Adrenal gland (tissue), 19 donors: ENCODE measurements at places on chromosomes 1 and 21. TPM values are rescaled to one million over a fixed set of nuclear protein-coding genes. Genes with fewer than 3 reads are reported as not detected.

GRCh38 chr1:228150120-228150460 is 360 bp downstream of the GJC2 start:
- DNase-seq: no peak

The NPR1 gene
- polyA plus RNA-seq: 10.4 TPM

DNA sequence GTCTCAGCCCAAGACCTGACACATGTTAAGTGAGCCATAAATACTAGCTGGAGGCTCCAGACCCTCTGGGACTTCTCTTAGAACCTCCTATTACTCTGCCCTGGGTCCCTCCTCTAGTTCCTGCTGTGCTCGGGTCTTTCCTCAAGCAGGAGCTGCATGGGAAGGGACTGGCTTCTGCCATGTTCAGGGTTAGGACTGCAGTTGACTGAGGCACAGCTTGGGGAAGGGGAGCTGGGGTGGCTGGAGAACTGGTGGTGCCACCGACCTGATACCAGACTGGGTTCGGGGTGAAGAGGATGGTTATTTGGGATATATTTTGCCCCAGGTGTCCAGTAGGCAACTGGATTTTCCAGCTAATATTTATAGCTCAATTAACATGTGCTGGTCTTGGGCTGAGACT is 15.7 kb downstream of the HYI start:
- peak; percentile 35 for DNase-seq

GRCh38 chr1:157115851-157116736 is 16.5 kb upstream of the ETV3L start:
- DNase-seq: no peak

The RPL5 gene
- polyA plus RNA-seq: 1,376 TPM

The S100A11 gene
- polyA plus RNA-seq: 987 TPM

DNA sequence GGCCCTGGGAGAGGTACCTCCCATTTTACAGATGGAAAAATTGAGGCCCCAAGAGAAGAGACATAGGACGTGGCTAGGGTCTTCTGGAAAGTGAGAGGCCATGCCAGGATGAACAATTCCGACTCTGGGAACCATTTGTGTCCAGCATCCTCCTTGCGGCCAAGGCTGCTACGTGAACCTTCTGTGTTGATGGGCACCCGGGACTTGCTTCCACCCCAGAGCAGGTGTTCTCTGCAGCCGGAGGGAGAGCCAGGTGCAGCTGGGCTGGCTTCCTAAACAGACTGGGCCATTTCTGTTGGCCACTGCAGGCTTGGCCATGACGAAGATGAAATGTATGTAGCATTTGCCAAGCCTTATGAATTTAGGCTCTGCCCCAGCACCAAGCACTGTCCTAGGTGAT is 118.9 kb downstream of the PRDM2 start:
- DNase-seq: peak; percentile 4

The KLF17 gene
- polyA plus RNA-seq: 1.5 TPM

- DNase-seq: no peak
Measured at GRCh38 chr21:16517383-16517782, 787.6 kb downstream of the USP25 start.

- no peak for DNase-seq
Measured at GRCh38 chr1:157108448-157108847, 8.8 kb upstream of the ETV3L start.

DNA sequence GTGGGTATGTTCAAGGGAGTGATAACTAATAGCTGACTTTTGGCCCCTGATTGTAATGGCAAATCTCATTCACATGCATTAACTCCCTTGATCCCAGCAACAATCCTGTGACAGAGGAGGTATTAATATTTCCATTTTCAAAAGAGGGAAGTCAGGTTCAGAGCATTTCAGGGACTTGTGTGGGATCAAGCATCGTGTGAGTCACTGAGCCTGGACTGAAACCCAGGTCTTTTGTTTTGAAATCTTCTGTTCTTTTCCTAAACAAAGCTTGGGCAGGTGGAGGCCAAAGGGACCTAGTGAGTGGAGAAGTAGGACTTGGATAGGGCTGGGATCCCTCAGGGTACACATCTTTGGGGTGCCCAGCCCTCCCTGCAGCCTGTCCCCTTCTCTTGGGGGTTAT is 37.9 kb downstream of the ETNK2 start:
- no peak for DNase-seq

DNA sequence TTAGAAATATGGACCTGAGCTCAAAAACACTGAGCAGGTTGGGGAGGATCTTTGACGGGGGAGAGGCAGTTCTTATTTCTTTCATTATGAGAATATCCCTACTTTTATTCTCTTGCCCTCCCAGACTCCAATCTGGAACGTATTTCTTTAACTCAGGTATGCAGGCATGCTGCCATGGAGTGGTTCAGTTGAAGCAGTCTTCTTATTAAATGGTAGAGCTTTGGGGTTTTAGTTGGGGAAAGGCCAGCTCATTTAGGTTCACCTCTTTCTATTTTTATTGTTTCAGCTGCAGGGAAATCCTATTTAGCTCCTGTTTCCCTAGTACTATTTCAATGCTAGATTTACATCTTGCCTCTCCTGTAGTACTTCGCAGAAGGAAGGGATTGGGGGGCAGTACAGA is 198.9 kb downstream of the TTLL7 start:
- DNase-seq: no peak

DNA sequence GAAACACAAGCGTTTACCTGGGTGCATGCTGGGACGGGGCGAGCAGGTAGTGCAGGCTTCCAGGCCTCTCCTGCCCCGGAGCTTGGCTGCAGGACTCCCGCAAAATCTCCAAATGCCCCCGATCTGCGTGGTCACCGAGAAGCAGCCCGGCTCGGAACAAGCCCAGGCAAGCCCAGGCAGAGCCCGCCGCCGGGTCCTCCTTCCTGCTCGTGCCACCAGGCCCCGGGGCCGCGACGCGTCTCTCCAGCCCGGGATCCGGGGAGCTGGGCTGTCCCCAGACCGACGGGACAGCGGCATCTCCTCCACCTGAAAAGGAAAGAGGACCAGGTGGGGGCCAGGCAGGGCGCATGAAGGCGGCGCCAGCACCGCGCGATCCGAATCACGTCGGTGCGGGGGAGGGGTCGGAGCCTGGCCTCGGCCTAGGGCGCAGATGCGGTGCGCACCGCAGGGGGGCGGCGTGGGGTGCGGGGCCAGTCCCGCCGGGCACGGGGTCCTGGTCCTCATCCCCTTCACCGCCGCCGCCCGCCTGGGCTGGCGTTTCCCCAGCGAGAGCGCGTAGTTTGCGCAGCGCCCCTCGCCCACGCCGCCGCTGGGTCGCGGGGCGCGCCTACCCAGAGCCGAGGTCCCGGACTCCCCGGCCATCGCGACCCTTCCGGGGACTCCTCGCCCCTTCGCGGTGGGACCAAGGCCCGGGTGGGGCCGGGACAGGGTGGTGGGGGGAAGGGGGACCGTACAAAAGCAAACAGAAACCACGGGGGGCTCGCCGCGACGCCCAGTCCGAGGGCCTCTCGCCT is 52.4 kb upstream of the H6PD start:
- peak; percentile 74 for DNase-seq

The OR2C3 gene
- polyA plus RNA-seq: not detected

- DNase-seq: no peak
Measured at GRCh38 chr1:17163789-17164666, 40.9 kb upstream of the PADI1 start.

The CLEC20A gene
- polyA plus RNA-seq: not detected

GRCh38 chr1:8873506-8874229 is 4.8 kb downstream of the ENO1 start:
- peak; percentile 88 for DNase-seq

The ACTN2 gene
- polyA plus RNA-seq: 0.56 TPM

DNA sequence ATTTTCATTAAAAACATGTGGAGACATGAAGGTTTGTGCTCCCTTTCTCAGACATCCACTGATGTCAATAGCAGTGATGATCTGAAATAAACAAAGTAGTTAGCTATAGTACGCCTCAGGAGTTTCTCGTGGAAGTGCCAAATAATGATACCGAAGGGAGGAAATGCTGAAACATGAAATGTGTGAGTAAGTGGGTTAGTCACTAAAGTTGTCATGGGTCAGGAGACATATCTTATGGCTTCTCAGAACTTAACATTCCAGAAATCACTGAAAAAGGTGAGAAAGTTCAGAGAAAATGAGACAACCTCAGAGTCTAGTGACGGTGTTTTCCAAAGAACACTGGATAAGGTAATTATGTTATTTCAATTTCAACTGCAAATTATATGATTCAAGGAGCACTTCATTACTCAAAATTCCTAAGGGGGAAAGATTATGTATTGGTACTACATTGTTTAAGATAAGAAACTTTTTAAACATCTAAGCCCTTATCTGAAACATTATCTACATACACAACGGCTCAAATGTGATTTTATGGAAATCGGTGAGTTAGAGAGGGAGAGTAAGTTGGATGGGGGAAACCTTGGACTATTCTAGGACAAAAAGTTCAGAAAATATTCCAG is 20.6 kb downstream of the NIBAN1 start:
- no peak for DNase-seq

DNA sequence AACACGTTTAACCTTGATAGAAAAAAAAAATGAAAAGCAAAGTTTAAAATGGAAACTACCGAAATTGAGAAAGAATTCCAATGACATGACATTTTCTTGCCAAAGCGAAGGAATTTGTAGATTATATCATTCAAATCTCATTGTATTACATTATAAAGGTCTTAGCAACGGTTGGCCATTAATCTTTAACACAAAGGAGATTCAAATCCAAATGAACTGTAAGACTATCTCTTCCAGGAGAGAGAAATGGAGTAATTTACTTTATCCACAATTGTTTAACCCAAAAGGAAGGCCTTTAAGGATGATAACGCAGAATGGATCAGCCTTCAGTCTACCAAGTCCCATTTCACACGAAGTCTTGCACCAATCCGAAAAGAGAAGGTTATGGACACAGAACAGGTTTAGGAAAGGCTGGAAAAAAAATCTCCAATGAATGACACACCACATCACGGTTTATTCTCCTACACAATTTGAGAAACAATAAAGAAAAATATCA is 1.5 kb downstream of the ENAH start:
- no peak for DNase-seq

DNA sequence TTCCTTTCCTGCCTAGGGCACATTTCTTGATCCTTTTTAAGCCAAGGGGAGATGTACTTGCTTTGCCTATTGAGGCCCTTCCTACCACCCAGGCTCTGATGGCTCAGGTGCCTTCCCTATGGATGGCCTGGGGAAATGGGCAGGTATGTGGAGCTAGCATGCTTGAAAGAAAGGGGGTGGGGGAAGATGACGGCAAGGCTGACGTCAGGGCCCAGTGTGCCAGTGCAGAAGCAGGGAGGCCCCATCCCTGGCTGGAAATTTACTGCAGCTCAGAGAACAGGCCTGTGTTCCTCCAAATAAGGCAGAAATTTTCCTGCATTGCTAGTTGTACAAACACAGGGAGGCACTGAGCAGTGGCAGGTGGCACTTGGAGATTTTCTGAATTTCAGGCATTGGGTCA is 453.2 kb upstream of the VAMP3 start:
- DNase-seq: no peak

DNA sequence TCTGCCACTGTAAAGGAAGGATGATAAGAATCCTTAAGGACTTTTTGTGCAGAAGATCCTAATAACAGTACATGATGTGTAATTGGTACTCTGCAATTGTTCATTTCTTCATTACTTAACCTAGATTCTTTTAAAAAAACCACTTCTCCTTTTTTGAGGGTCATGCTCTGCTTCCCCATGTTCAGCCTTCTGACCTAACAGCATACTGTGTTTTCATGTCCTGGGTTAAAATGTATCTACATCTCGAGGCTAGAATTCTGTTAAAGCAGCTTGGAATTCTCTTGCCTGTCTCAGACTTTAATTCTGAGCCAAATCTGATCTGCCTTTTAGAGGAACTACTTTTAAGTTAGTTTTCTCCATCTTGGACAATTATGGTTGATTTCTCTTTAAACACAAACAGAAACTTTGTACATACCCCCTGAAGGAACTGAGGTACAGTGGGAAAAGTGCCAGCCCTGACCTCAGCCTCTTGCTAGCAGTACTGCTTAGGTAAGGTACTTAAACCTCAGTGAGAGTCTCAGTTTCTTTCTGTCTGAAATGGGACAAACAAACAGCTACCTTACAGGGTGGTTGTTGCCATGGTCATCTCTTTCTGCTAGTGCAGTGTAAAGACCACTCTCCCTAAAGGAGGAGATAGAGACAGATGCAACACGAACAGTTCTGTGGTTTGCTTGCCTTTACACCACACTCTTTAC is 103.2 kb upstream of the DYNLT5 start:
- no peak for DNase-seq

- DNase-seq: no peak
Measured at GRCh38 chr1:80925130-80925805, 875.5 kb upstream of the ADGRL2 start.
